ENCODE measurements at places on chromosomes 7 and 10. TPM values are rescaled to one million over a fixed set of nuclear protein-coding genes. Genes with fewer than 3 reads are reported as not detected.

DNA sequence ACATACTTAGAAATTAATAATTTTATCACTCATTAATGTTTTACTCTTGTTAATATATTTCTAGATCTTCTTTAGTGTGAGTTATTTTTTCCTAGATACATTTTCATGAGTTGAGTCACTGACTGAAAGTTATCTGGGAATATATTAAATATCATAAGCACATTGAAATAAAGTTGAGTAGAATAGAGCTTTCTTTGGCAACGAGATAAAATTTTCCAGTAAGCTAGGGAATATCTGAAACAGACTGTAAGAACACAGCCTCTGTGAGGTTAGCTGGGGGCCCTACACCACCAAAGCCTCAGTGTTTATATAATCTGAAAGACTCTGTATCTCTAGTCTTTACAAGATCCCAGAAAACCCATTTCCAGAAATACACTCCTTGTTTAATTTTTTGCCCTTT lies 347.8 kb upstream of the PLXDC2 start:
- peak; percentile 62 for DNase-seq

GRCh38 chr7:133649593-133649992 lies 396.7 kb downstream of the EXOC4 start:
- DNase-seq = no peak

The RBP4 gene
- polyA plus RNA-seq = 1.9 TPM

The TFPI2 gene
- polyA plus RNA-seq = 1.6 TPM

DNA sequence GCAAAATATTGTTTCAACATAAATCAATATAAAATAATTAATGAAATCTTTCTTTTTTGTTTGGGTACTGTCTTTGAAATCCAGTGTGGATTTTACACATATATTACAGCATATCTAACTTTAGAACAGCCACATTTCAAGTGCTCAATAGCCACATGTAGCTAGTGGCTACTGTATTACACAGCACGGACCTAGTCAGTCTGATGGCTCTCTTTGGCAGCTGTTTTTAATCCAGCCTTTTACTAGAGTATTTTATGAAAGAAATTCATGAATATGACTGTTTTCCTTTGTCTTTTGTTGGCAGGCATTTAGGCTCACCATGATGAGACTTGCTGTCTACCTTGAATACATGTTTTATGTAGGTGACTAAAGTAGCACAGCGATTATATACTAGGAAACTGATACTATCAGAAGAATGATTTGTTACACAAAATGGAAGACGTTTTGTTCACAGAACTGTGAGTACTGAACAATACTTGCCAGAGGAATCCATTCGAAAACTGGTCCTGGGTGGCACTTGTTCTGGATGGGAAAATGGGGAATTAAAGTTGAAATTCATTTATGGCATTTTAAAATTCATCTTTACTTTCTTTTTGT lies 386.7 kb downstream of the PHTF2 start:
- no peak for DNase-seq

DNA sequence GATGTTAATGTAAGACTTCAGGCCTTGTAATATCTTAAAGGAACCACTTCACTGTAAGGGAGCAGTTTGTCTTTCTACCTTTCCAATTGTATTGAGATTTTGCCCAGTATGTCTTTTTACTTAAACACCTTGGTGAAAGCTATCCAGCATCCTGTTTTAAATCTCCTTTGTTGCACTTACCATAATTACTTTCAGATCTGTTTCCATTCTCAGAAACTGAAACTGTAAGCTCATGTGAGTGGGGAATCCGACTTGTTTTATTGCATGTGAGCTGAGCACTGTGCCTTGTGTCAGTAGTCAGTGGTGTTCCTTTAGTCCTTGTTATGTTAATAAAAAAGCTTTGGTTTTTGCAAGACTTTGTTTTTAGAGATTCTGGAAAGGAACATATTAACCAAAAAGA lies 42.2 kb downstream of the BMPR1A start:
- DNase-seq = peak; percentile 36

The CALN1 gene
- polyA plus RNA-seq = 1.6 TPM

The SYNPO2L gene
- polyA plus RNA-seq = 260 TPM

The CPED1 gene
- 8.4 TPM for polyA plus RNA-seq

DNA sequence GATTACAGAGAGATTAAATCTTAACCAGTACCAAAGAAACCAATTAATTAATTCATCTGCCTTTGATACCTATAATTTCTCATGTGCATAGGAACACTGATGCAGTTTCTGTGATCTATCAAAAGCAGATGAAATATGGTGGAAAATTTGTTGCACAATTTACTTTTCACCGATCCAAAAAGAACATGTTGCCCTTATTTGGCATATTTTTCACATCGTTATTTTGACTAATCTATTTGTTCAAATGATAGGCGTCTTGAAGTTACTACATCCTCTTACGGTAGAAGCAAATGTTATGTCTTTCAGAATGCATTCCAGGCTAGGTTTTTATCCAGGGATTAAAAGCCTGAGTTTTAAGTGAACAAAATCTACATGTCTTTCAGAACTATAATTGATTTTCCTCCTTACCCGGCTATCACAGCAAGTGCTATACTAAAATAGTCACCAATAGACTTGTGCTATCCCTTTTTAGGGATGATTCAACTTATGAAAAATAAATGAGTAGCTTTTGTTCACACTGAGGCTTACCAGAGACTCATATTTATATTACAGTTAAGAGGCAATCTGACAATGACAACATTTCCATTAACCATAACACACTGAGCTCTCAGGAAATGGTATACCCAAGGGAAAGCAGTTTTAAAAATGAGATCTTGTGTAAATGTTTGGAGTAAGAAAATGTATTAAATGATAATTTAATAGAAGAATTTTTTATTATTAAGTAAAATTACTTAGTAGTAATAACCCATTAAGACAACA lies 16.8 kb upstream of the TES start:
- no peak for DNase-seq

DNA sequence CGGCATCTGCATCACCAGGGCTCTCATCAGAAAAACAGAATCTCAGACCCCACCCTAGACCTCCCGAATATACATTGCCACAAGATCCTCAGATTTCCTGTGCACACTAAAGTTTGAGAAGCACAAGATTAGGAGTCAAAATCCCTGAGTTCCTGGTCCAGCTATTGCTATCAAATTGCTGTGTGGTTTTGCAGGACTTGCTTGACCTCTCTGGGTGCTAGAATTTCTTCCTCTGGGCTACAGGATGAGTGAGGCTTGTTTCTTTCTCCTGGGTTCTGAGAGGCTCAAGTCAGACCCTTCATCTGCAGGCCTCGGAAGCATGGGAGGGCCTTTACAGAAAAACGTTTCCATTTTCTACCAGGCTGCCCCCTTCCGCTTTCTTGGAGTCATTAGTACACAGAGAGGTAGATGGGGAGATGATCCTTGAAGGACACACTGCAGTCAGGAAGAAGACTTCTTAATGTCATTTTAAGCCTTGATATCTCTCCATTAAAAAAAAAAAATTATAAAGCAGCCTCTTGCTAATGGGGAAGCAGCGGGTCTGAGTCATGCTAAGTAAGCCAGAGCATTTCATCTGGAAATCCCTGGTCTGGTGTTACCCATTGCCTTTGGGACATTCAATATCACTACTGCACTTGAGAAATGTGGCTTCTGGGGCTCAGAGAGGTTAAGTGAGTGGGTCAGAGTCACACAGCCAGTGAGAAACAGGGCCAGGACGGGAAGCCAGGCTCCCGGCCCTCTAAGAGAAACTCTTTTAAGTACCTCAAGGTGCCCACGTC lies 173.5 kb downstream of the KCNMA1 start:
- DNase-seq = no peak

The LRIT2 gene
- not detected for polyA plus RNA-seq

DNA sequence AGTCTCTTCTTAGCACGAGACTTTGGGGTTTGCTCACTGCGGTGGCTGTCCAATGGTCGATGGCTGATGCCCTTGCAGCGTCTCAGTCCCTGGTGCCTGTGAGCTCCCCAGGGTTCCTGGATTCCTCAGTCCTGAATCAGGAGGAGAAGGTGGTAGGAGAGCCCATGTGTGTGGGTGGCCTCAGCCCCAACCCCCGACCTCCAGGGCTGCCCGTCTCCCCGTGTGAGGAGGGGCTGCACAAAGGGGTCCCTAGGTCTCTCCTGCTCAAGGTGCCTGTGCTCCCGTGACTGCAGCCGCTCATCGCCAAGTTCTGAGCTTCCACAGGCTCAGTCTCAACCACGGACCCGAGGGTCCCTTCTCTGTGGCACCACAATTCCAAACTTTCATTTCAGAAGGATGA lies 142.9 kb downstream of the VIPR2 start:
- DNase-seq = no peak

DNA sequence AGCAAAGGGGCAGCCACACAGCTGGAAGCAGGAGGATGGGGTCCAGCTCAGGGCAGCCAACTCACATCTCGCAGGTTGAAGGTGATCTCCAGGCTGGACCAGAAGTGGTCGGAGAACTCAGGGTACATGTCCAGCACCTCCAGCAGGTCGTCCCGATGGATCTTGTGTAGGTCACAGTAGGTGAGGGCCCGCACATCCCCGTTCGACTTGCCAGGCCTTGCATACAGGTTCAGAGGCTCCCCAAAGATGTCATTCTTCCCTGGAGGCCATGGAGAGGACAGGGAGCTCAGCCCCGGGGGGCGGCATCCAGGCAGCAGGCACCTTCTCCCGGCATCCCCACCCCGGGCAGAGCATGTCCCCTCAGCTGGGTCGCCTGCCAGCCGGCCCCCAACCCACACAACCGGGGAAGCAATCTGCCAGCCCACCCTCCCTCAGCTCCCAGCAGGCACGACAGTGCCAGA lies 29.3 kb downstream of the KCNH2 start:
- DNase-seq = no peak

The ZNF804B gene
- not detected for polyA plus RNA-seq

DNA sequence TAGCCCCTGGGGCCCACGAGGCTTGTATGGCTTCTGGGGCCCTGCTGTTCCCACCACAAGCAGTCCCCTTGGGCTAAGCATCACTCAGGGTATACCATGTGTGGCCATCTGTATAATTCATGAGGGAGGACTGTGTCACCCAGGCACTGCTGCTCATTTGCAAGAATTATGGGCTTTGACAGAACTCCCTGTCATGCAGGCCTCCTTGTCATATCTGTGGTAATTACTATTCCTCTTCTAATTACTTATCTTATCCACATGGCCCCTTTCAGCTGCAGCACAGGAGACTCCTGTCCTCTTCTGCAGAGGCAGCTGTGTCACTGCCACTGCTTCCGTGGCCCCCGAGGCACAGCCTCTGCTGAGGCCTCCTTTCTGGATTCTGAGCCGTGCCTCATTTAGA lies 46.3 kb downstream of the LRMDA start:
- no peak for DNase-seq

DNA sequence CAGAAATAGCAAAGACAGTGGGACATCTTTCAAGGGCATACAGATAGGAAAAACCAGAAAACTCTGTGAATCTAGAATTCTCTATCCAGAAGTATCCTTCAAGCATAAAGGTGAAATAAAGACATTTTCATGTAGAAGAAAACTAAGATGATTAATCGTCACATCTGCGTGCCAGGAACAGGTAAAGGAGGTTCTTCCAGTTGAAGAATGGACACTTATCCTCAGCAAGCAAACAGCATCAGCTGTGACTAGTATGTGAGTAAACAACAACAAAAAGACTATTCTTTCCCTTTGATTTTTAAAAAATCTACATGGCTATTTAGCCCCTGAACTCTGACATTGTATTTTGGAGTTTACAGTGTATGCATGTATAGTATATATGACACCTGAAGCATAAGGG lies 124.9 kb downstream of the LRMDA start:
- DNase-seq = no peak

The CHN2 gene
- 16.0 TPM for polyA plus RNA-seq

The TMEM130 gene
- polyA plus RNA-seq = 3.9 TPM

DNA sequence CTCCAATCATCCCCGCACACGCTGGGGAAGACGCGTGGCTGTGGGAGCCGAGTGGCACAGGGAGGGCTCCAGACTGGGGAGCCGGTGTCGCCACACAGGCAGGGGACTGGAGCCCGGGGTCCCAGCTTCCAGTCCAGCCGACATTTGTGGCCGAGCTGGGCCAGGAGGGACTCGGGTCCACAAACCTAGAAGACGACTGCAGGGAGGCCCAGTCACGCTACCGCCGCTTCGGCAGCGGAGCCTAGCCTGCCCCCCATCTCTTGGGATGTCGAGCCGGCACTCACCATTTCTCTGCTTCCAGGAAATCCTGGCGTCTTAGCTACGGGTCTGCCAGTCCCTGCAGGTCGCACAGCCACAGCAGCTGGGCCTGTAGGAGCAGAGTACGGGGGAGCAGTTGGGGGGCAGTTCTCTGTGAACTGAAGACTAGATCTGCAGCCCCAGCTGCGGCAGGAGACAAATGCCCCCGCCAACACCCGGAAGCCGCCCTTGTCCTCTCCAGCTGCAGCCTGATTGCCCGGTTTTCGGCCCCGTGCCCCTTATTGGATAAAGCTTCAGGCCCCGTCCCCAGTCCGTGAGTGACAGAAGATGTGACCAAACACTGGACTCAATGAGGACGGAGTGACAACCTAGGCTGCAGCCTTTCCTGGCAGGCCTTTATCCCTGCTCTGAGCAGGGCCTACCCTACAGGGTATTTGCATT lies 270.7 kb downstream of the ZNF33B start:
- DNase-seq = peak; percentile 36

DNA sequence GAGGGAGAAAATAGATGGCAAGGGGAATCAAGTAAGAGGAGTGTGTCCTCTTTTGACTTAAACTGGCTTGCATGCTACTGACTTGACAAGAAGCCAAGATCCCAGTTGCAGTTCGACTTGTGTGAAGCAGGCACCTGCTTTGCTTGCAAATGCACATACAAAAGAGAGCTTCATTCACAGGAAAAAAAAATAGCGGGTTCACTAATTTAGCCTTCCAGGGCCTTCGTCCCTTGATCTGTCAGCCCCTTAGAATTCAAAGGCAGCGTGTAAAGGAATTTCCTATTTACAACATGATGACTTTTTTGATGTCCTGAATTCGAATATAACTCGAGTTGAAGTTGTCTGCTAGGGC lies 192.1 kb downstream of the CELF2 start:
- DNase-seq = no peak

The WDR86 gene
- 6.6 TPM for polyA plus RNA-seq

GRCh38 chr10:102727037-102727818 lies 12.8 kb downstream of the SFXN2 start:
- DNase-seq = no peak

- DNase-seq = no peak
Measured at GRCh38 chr10:118516716-118517115, 78.7 kb downstream of the PRLHR start.

DNA sequence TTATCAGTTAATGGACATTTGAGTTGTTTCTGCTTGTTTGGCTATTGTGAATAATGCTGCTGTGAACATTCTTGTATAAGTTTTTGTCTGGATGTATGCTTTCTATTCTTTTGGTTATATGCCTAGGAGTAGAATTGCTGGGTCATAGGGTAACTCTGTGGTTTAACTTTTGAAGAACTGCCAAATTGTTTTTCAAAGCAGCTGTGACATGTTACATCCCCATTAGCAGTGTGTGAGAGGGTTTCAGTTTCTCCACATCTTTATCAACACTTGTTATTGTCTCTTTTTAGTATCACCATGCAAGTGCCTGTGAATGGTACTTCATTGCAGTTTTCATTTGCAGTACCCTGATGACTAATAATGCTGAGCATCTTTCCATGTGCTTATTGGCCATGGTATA lies 2.1 kb upstream of the NDUFB8 start:
- DNase-seq = no peak

DNA sequence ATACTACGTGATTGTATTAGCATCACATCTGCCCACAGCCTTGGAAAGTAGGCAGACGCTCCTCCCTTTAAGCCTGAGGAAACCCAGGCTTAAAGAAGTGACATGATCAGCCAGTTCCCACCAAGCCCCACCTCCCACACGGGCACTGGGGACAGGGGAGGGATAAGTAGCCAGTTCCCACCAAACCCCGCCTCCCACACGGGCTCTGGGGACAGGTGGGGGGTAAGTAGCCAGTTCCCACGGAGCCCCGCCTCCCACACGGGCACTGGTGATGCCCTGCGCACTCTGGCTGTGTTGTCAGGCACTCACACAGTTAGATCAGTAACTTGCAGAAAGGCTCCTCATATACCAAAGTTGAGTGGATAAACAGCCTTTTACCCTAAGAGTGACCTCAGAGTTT lies 606.8 kb downstream of the PTPRN2 start:
- no peak for DNase-seq

All from forelimb muscle (tissue), 1 donor.